ENCODE measurements at places on chromosomes 12 and 14. TPM values are rescaled to one million over a fixed set of nuclear protein-coding genes. Genes with fewer than 3 reads are reported as not detected.

Gene RIMKLB
- total RNA-seq, result 92.6 TPM

Gene REC8
- 29.6 TPM for total RNA-seq

Gene PTPRO
- total RNA-seq, result not detected

Gene A2M
- 6.5 TPM for total RNA-seq

Gene TXNDC16
- total RNA-seq, result 4.8 TPM

Gene GPR65
- 0.07 TPM for total RNA-seq

Gene BRAP
- 18.6 TPM for total RNA-seq

Gene ITGB7
- total RNA-seq, result not detected

Gene ZNF268
- 18.2 TPM for total RNA-seq

Gene TTC9
- not detected for total RNA-seq

Gene TAS2R46
- total RNA-seq, result 2.4 TPM

Gene TRIM9
- not detected for total RNA-seq
